ENCODE measurements at places on chromosomes 6 and 20.

DNA sequence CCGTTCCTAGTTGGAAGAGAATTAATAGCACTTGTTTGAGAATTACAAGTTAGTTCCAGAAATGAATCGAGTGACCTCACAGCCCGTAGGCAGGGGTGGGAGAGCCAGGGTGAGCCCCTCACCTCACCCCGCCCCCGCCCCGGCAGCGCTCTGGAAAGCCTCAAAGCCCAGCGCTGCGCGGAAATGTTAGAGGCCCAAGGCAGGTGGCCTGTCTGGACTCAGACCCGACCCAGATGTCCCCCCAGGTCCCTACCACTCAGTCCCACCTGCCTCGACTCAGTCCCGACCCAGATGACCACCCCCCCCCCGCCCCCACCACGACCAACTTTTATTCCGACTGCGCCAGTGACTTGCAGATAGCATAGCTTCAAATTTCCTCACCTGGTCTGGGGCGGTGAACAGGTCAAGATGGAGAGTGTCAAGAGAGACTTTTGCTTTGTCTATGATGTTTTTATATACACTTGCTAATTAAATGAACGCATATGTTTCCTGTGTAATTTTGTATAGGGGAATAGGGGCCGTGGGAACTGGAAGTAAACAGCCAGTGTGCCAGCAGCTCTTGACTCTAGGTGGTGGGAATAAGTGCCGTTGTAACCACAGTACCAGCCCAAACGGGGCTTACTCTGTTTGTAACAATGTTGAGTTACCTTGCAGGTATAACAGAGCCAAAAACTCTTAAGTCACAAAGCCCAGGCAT is 1.2 kb upstream of the PXDC1 start:
- DNase-seq: no peak

DNA sequence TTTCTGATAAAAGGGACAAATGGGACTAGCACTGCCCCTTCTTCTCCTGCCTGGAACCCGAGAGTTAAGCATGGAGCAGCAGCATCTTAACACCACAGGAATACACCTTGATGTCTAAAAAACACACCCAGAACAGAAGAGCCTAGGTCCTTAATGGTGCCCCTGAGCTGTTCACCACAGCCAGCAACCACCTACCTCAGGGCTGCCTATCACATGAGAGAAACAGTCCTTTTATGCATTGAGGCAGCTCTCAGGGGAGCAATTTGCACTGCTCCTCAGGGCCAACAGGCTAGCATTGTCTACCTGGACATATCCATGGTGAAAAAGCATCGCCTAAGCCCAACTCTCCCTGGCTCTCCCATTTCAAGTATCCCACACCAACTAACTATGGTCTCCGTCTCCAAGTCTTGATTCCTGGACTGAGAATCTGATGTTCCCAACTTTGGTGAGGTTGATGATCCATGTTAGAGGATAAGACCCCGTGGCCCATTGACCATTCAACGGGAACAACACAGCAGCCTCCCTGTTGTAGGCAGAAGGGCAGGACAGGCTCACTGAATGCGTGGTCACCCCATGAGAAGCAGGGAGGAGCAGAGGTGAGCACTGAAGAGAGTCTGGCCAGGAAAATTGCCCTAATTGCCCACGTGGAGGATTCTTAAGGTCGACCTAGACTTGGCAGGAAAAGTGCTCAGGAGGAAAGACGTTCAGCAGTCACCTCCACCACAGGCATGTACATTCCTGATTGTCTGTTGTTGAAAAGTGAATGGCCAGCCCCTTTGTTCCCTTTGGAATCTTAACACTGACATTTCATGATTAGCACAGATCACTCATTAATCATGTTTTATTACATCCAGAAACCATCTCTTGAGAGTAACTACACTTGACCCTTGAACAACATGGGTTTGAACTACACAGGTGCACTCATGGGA is 4.2 kb upstream of the APMAP start:
- no peak for DNase-seq

DNA sequence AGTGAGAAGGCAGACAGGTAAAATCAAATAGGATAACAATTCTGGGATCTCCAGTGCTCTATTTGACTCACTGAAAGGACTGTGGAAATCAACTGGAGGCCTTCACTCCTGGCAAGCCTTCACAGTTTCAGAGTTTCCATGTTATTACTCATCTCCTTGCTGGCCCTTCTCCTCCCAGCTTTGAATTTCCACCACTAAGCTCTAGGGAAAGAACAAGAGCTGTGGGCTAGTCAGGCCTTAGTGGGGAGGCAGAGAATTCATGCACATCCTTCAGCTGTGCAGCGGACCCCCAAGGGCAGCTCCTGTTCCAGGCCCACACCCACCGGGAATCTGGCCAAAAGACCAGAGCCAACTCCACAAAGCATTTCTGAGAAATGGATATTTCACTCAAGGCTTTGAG is 26.0 kb downstream of the MYLIP start:
- DNase-seq: no peak

DNA sequence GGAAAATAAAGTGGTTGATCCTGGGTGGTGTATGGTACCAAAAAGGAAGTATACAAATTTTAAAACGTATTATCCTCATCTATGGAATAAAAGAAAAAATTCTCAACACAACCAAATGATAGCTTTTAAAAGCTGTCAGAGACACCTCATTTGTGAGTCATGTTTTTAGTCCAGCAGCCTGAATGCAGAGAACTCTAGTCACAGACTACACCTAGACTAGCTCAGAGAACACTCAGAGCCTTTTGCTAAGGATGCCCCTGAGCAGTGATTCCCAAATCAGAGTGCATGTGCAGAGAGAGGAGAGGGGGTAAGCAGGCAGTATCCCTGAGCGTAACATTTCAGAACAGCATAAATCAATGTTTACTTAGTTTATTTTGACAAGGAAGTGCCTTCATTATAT is 809.3 kb downstream of the HACE1 start:
- DNase-seq: no peak

GRCh38 chr20:9514072-9514460 is 324 bp upstream of the LAMP5 start:
- no peak for DNase-seq

GRCh38 chr6:145206247-145206907 is 528.9 kb downstream of the EPM2A start:
- peak; percentile 16 for DNase-seq

DNA sequence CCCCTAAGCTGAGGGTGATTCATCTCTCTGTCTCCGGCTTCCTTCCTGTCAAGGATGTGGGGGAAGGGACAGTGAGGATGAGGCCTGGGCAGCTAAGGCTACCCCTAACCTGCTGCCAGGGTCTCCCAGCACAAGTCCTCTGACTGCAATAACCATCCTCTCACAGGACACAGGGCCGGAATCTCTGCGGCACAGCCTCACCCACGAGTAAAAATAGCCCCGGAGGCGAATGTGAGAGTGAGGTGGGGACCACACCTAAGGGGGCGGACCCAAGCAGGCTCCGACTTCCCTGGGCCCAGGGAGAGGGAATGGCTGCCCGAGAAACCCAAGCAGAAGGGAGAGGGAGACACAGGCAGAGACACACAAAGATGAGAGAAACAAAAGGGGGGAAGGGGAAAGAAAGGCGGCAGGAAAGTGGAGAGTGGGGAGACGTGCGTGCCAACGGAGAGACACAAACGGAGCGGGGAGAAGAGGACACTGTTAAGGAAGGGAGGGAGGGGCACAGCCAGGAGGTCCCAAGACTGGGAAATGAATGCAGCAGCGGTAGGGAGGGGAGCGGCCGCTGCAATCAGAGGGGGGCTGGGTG is 1.4 kb downstream of the CLIC1 start:
- no peak for DNase-seq

DNA sequence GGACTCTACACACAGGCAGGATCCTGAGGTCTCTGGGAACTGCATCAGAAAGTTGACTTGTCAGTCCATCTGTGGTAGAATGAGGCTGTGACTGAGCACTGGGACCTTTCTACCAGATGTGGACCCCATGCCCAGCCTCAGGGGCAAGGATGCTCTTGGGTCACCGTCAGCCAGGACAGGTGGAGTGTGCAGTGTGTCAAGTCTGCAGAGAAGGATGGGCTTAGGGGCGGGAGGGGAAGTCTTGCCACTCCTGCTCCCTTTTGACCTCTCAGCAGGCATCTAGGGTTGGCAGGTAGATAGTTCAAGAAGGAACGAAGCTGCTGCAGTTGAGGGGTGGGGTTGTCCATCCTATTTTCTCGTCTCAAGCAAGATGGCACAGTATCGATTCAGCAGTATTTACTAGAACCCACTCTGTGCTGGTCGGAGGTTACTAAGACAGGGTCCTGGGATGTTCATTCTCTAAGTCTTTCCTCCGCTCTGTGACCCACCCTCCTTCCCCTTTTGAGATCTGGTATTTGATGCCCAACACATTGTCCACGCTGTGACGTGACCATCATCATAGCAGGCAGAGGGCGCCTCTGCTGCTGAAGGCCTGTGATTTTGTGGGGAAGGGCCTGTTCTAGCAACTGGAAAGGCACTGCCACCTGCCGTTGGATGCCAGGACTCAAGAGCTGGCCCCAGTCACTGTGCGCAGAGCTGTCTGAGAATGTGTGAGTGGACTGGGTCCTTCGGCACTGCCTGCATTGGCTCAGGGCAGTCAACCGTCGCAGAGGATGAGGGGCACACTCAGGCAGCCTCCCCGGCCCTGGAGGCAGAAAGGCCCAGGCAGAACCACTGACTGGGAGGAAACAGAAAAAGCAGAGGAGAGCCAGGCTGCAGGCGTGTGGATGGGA is 23.2 kb downstream of the RBCK1 start:
- DNase-seq: peak; percentile 72

DNA sequence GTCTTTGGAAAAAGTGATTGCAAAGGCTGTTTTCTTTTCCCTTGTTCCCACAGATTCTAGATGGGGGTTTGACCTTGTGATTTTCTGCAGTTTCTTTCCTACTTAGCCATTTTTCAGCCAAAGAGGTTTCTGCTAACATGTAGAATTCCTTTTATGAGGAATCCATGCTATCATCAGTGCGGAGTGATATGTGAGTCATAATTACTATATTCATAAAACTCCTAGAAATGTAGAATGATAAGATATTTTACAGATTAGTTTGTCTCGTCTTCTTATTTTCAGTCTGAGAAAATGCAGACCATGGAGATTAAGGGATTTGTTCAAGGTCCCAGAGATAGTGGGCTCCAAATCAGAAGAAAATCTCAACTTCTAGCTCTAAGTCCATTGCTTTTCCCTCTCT is 98.6 kb downstream of the KCNQ5 start:
- no peak for DNase-seq

- no peak for DNase-seq
Observed at GRCh38 chr20:62902926-62903615, 23.2 kb downstream of the DIDO1 start.

- DNase-seq: no peak
Observed at GRCh38 chr20:45469336-45470261, at the start of gene WFDC2. WFDC2 (plus strand) TSS chr20:45469753; CDS start chr20:45469782, 29 bp downstream.

Data from HEK293T (cell line).